Transverse colon (tissue), 4 donors: ENCODE measurements at places on chromosomes 3 and 15. TPM values are rescaled to one million over a fixed set of nuclear protein-coding genes. Genes with fewer than 3 reads are reported as not detected.
A peak's percentile ranks its signal among the peaks of the same experiment; 100 is the strongest.

GRCh38 chr3:14438929-14439328 lies 36.5 kb downstream of the SLC6A6 start:
- DNase-seq = no peak

DNA sequence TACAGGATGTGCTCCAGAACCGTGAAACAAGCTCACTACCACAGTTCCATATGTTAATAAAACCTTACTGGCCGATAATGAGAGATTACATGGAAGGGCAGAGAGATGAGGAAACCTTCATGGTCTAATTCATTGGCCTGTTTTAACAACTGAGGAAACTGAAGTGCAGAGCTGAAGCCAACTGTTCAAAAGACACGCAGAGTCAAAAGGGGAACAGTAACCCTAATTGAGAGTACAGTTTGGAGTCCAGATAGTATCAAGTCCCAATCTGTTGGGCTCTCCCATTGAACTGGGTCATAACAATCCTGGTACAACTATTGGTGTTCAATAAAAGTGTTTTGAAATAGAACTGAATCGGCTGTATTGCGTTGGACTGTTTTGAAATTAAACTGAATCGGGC lies 69.6 kb downstream of the SLC12A8 start:
- no peak for DNase-seq

- peak; percentile 47 for DNase-seq
Measured at GRCh38 chr3:32176989-32177701, 61.3 kb upstream of the CMTM8 start.

- no peak for DNase-seq
Measured at GRCh38 chr3:25597535-25598101, 67.1 kb downstream of the TOP2B start.

SERINC4 gene
- not detected for total RNA-seq

PRICKLE2 gene
- total RNA-seq = 8.5 TPM

- DNase-seq = no peak
Measured at GRCh38 chr3:23479026-23479425, 275.9 kb downstream of the UBE2E2 start.

TGM5 gene
- total RNA-seq = 12.1 TPM

ST3GAL6 gene
- 9.7 TPM for total RNA-seq

ALDH1L1 gene
- 32.2 TPM for total RNA-seq

GRCh38 chr3:43074482-43074881 lies 31.4 kb downstream of the POMGNT2 start:
- no peak for DNase-seq

- DNase-seq = peak; percentile 82
Measured at GRCh38 chr3:23035927-23036640, 167.0 kb upstream of the UBE2E2 start.

- DNase-seq = peak; percentile 30
Measured at GRCh38 chr3:30693470-30694120, 87.2 kb downstream of the TGFBR2 start.

GRCh38 chr15:68595761-68596160 lies 17.0 kb downstream of the CORO2B start:
- no peak for DNase-seq

- DNase-seq = no peak
Measured at GRCh38 chr3:23704298-23704697, 101.5 kb upstream of the UBE2E1 start.

DNA sequence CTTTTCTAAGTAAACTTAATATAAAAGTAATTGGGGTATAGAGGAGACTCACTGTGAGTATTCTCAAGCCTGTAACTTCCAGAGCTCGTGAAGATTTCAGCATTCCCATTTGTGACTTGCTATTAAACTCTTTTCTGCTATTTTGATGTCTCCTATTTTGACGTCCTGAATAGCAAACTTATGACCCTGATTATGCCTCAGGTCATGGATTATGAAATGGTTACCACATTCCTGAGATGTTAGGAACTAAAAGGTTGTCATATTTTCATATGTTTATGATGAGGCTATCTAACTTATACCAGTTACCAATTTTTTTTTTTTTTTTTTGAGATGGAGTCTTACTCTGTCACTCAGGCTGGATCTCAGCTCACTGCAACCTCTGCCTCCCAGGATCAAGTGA lies 105.5 kb downstream of the ATG7 start:
- no peak for DNase-seq

DNA sequence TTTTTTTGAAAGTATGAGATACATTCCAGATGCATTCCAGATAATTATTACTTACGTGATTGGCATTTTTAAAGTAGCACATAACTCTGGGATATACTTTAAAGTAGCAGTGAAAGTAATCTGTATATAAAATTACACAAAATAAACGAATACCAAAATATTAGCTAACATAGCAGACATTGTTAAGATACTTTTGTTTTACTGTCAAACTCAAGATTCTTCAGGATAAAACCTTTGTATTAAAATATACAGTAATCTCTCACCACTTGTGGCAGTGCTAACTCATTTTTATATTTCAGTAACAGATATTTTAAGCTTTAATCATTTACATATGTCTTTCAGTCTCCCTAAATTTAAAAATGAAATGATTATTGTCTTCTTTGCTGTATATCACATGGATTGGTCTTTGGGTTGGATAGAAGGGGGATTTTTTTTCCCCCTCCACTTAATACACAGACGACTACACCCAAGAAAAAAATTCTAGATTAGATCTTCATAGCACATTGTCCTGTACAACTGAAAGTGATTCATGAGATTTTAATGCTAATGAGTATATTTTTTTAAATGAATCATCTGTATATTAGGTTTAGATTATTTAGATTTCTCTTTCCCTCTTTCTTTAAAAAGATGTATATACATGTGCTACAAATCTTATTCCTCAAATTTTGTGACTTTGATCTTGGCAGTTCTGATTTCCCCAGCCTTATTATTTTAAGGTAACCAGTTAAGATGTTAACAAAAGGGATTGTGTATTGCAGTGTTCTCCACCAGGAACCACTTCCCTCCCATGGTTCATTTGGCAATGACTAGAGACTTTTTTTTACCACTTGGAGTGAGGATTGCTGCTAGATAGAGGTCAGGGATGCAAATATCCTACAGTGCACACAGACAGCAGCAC lies 24.5 kb upstream of the EBLN2 start:
- no peak for DNase-seq

ZNF385D gene
- total RNA-seq = 0.64 TPM

PARP15 gene
- total RNA-seq = 7.1 TPM

ZNF80 gene
- not detected for total RNA-seq

KCNAB1 gene
- 1.6 TPM for total RNA-seq

CD200R1L gene
- not detected for total RNA-seq

- DNase-seq = peak; percentile 48
Measured at GRCh38 chr3:4776980-4777581, 202.2 kb upstream of the BHLHE40 start.

GRCh38 chr15:35505809-35506208 lies 40.2 kb downstream of the DPH6 start:
- DNase-seq = no peak
